Activated T-cell treated with anti-CD3 and anti-CD28 coated beads, Interleukin-2, amount 50 U/mL, for 72 hours (primary cell): ENCODE measurements at places on chromosomes 12 and 14.

DNA sequence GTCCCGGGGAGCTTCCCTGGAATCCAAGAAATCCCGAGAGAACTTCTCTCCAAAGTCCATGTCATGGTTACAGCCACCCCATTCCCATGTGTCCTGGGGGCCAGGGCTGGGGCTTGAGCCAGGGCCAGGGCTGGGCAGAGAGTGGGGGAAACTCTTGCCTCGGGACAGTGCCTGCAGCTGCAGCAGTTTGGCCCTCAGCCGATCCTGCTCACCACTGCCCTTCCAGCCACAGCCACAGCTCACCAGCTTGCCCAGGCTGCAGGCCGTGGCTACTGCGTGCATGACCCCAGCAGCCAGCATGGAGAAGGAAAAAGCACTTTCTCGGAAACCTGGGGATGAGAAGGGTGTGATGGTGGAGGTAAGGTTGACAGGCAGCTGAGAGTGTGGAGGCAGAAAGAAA lies 3.5 kb downstream of the WNT10B start:
- no peak overlapping the region for H3K27ac ChIP-seq
- no peak for DNase-seq
- peaks cover 45% of the 10 kb centered on the region for H3K27me3 ChIP-seq
- no peak overlapping the region for H3K4me3 ChIP-seq
- peaks cover 45% of the 10 kb centered on the region for H3K4me1 ChIP-seq

GRCh38 chr12:28108599-28108998 lies 81.7 kb upstream of the CCDC91 start:
- no peak for DNase-seq
- no peak overlapping the region for H3K4me3 ChIP-seq
- H3K36me3 ChIP-seq, result no peaks in the 10 kb centered on the region
- H3K27ac ChIP-seq, result no peak overlapping the region
- no peaks in the 10 kb centered on the region for H3K27me3 ChIP-seq
- no peaks in the 10 kb centered on the region for H3K4me1 ChIP-seq

DNA sequence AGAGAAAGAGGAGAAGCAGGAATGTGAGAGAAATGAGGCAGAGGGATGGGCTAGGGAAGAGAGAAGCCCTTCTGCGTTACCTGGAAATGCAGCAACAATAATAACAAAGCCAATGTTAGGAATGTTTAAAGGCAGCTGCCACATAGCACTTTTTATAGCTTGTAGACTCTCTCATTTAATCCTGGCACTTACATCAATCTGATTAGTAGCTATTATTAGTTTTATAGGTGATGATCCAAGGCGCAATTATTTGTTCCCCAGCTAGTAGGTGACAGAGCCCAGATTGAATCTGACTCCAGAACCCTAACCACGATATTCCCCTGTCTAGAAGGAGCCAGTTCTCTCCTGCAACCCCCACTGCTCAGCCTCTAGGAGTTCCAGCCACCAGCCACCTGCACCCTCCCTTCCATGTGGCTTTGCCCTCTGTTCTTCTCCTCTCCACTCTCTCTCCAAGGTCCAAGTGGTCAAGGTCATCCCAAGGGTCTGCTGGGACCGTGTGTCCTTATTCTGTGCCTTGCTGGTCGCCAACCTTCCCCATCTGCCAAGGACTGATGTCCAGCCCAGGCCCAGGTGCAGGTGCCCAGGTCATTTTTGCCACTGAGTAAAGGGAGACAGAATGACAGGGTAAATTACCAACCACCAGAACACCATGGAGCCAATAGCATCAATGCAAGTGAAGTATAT lies 29.4 kb upstream of the CIPC start:
- no peak overlapping the region for H3K4me3 ChIP-seq
- H3K27me3 ChIP-seq, result peaks cover 11% of the 10 kb centered on the region
- no peak overlapping the region for H3K27ac ChIP-seq
- DNase-seq, result no peak
- no peaks in the 10 kb centered on the region for H3K36me3 ChIP-seq

GRCh38 chr12:98911396-98911795 lies 266.3 kb downstream of the APAF1 start:
- H3K4me1 ChIP-seq, result no peaks in the 10 kb centered on the region
- DNase-seq, result no peak
- peaks cover 10% of the 10 kb centered on the region for H3K27me3 ChIP-seq
